Vagina (tissue), 2 donors: ENCODE measurements at places on chromosomes 7 and 10. TPM values are rescaled to one million over a fixed set of nuclear protein-coding genes. Genes with fewer than 3 reads are reported as not detected.

GPR15LG gene
- 98.0 TPM for total RNA-seq

DNA sequence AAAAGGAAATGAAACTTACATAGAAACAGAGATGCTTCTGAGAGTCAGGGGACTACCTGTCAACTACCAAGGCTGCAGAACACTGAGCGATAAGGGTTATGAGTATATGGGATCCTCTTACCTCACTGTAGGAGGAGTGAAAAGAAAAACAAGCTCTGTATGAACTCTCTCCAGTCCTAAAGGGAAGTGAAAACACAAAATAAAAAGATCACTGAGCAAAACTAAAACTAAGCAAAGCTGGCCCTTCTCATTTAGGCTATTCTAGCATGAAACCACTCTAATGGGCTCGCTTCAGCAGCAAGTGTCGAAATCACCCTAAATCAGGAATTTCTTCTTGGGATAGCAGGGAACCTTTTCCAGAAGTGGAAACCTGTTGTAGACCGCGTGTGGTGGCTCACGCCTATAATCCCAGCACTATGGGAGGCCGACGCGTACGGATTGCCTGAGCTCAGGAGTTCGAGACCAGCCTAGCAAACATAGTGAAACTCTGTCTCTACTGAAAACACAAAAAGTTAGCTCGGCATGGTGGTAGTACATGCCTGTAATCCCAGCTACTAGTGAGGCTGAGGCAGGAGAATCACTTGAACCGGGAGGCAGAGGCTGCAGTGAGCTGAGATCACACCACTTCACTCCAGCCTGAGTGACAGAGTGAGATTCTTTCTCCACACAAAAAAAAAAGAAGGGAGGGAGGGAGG is 27.0 kb downstream of the DCLRE1C start:
- H3K4me1 ChIP-seq, result no peaks in the 10 kb centered on the region
- no peaks in the 10 kb centered on the region for H3K36me3 ChIP-seq
- DNase-seq, result no peak
- no peak overlapping the region for H3K27ac ChIP-seq
- no peak overlapping the region for H3K4me3 ChIP-seq

DNA sequence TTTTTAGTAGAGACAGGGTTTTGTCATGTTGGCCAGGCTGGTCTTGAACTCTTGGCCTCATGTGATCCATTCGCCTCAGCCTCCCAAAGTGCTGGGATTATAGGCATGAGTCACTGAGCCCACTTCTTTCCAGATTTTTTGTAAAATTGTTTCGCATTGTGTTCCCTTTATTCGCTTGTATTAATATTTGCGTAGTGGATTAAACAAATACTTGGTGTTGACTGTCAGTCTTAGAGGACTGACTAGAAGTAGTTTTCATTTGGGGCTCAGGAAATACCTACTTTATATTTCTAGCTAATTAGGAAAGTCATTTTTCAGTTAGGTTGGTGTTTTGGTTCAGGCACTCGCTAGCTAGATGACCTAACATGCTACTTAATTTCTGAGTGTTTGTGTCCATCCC is 11.1 kb downstream of the WAC start:
- peaks cover 68% of the 10 kb centered on the region for H3K4me1 ChIP-seq
- no peaks in the 10 kb centered on the region for H3K27me3 ChIP-seq
- H3K27ac ChIP-seq, result no peak overlapping the region
- no peak for DNase-seq
- H3K4me3 ChIP-seq, result no peak overlapping the region

DNA sequence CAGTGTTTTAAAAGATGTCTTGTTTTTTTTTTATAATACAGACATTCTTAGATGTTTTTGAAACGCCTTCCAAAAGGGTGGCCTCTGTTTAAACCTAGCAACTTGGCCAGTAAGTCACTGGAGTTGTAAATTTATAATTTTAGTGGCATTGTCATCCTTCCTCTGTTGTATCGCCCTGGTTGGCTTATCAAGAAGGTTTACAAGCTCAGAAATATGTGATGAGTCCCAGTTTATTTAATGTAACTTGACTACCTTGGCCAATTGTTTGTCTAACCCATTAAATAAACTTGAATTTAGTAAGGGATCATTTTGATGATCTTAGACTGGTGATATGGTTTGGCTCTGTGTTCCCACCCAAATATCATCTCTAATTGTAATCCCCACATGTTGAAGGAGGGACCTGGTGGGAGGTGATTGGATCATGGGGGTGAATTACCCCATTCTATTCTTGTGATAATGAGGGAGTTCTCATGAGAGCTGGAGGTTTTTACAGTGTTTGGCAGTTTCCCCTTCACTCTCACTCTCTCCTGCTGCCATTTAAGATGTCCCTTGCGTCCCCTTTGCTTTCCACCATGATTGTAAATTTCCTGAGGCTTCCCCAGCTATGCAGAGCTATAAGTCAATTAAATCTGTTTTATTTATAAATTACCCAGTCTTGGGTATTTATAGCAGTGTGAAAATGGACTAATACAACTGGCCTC is 13.4 kb upstream of the NT5C3A start:
- H3K36me3 ChIP-seq, result no peaks in the 10 kb centered on the region
- no peak for DNase-seq
- H3K4me1 ChIP-seq, result no peaks in the 10 kb centered on the region
- H3K27ac ChIP-seq, result no peak overlapping the region

CYP2C19 gene
- total RNA-seq, result 6.1 TPM

- H3K27ac ChIP-seq, result no peak overlapping the region
- no peak overlapping the region for H3K4me3 ChIP-seq
- H3K27me3 ChIP-seq, result no peaks in the 10 kb centered on the region
- no peak for DNase-seq
- H3K4me1 ChIP-seq, result no peaks in the 10 kb centered on the region
Observed at GRCh38 chr7:50164559-50165170, 71.6 kb upstream of the ZPBP start.

DNA sequence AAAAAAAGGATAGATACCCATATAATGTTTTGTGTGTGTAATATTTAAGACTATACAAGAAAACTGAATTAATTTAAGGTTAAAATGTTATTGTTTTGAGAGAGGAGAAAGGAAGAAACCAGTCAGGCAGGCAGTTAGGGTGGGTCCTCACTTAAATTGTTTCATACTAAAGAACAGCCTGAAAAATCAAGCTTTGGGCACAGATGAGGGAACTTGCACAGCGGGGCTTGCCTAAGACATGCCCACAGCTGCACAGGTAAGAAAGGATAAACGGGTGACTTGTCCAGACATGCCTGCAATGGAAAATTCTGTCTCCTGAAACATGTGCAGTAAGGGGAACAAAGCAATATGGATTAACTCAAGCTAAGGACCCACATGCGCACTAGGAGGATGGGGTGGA is 158.4 kb downstream of the BBS9 start:
- no peaks in the 10 kb centered on the region for H3K36me3 ChIP-seq
- no peaks in the 10 kb centered on the region for H3K4me1 ChIP-seq
- no peak overlapping the region for H3K27ac ChIP-seq
- DNase-seq, result no peak
- no peak overlapping the region for H3K4me3 ChIP-seq

POU6F2 gene
- total RNA-seq, result not detected

- no peaks in the 10 kb centered on the region for H3K27me3 ChIP-seq
- no peak for DNase-seq
- H3K4me1 ChIP-seq, result no peaks in the 10 kb centered on the region
- H3K27ac ChIP-seq, result no peak overlapping the region
Observed at GRCh38 chr7:74430961-74431466, 22.7 kb upstream of the GTF2IRD1 start.

DNA sequence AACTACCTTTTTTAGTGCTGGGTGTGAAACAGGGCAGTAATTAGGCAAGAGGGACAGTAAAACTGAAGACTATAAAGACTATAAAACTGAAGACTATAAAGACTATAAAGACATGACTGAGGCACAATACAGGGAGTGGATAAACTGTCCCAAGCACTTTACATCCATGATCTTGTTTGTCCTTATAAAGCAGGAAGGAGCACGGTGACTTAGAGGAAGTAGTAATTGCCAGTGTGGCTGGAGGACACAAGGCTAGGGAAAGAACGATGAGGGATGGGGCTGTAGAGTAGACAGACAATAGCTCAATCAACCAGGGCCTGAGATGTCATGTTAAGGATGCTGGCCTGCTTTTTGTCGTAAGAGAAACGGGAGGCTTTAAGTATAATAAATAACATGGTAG is 26.0 kb downstream of the DNAJC12 start:
- no peak overlapping the region for H3K4me3 ChIP-seq
- peak overlapping the region; percentile 68 for H3K27ac ChIP-seq
- no peak for DNase-seq
- no peaks in the 10 kb centered on the region for H3K36me3 ChIP-seq
- no peaks in the 10 kb centered on the region for H3K4me1 ChIP-seq

GRCh38 chr10:130190055-130190736 is 54.0 kb downstream of the GLRX3 start:
- H3K36me3 ChIP-seq, result peaks cover 7% of the 10 kb centered on the region
- DNase-seq, result no peak
- peak overlapping the region; percentile 58 for H3K4me3 ChIP-seq
- no peaks in the 10 kb centered on the region for H3K27me3 ChIP-seq
- peaks cover 12% of the 10 kb centered on the region for H3K4me1 ChIP-seq
- no peak overlapping the region for H3K27ac ChIP-seq

GRCh38 chr7:158573310-158573709 is 14.3 kb downstream of the PTPRN2 start:
- DNase-seq, result no peak
- H3K27ac ChIP-seq, result no peak overlapping the region
- peaks cover 7% of the 10 kb centered on the region for H3K27me3 ChIP-seq

GRCh38 chr10:108166401-108166800 is 1001.9 kb upstream of the SORCS1 start:
- H3K27me3 ChIP-seq, result no peaks in the 10 kb centered on the region
- no peak overlapping the region for H3K4me3 ChIP-seq
- no peaks in the 10 kb centered on the region for H3K4me1 ChIP-seq
- H3K36me3 ChIP-seq, result no peaks in the 10 kb centered on the region
- DNase-seq, result no peak

ACSL5 gene
- 8.3 TPM for total RNA-seq

FAM221A gene
- 4.7 TPM for total RNA-seq

MKI67 gene
- 11.5 TPM for total RNA-seq

DNA sequence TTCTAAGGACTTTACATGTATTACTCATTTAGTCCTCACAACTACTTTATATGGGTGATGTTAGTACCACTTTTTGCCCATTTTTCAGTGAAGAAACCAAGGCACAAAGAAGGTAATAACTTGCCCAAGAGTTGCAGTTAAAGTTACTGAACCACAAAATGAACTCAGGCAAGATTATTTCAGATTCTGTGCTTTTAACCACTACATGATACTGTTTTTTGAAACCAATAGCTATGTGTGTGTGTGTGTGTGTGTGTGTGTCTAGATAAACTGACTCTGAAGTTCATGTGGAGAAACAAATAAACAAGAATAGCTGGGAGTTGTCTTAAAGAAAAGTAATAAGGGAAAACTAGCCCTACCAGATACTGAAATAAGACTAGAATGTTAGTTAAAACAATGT is 60.8 kb upstream of the OIT3 start:
- no peak overlapping the region for H3K4me3 ChIP-seq
- DNase-seq, result no peak
- H3K27ac ChIP-seq, result no peak overlapping the region

DNA sequence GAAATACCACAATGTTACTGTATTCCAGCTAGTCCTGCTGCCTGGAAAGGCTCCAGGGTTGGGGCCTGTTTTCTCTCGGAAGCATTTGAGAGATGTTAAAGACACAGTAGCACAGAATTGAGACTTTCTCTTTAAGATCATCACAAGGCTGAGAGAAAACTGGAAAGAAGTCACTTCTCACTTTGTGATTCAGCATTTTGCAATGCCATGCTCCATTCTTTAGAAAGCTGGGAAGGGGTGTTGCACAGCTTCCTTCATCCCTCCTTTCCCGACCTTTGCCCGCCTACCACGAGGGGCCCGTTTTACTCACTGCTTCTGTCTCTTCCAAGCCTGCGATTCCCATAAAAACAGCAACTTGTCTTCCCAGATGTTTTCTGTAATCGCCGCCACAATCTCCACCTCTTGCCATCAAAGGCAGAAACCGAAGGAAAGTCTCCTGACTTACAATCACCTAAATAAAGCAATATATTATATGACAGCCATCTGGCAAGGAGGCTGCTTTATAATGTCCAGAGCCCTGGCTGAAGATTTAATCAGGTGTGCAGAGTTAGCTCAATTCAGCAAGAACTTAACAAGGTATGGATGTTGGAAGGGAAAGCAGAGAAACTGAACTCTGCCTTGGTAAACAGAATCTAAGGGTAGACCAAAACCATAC is 18.9 kb downstream of the NOD1 start:
- no peak for DNase-seq
- H3K36me3 ChIP-seq, result peaks cover 23% of the 10 kb centered on the region
- peak overlapping the region; percentile 49 for H3K27ac ChIP-seq
- H3K4me3 ChIP-seq, result no peak overlapping the region
- peaks cover 17% of the 10 kb centered on the region for H3K4me1 ChIP-seq

- no peak for DNase-seq
- no peak overlapping the region for H3K27ac ChIP-seq
- no peaks in the 10 kb centered on the region for H3K27me3 ChIP-seq
- H3K4me3 ChIP-seq, result no peak overlapping the region
- peaks cover 8% of the 10 kb centered on the region for H3K36me3 ChIP-seq
Observed at GRCh38 chr7:135359615-135360014, 126.0 kb downstream of the STRA8 start.

DNA sequence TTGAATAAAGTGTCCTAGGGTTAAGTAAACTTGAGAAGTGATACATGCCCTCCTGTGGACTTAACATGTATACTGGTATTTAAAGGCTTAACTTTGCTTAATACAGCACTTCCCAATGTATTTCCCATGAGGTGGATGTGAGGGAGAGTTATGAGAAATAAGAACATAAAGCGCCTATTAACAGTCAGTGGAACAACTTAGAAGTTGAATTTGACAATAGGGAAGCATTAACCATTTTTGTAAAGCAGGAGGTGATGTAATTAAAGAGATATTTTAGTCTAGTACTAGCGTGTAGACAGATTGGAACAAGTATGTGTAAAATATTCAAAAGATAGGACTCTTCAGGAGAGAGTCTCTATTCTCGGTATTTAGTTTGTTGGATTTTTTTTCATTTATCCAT is 322.4 kb downstream of the GPR158 start:
- no peak overlapping the region for H3K27ac ChIP-seq
- H3K4me1 ChIP-seq, result no peaks in the 10 kb centered on the region
- H3K27me3 ChIP-seq, result no peaks in the 10 kb centered on the region

GRCh38 chr7:138854115-138854645 is 56.2 kb upstream of the ATP6V0A4 start:
- no peaks in the 10 kb centered on the region for H3K27me3 ChIP-seq
- no peak overlapping the region for H3K27ac ChIP-seq
- no peak overlapping the region for H3K4me3 ChIP-seq
- no peak for DNase-seq
- H3K36me3 ChIP-seq, result peaks cover 4% of the 10 kb centered on the region
- H3K4me1 ChIP-seq, result no peaks in the 10 kb centered on the region

DNA sequence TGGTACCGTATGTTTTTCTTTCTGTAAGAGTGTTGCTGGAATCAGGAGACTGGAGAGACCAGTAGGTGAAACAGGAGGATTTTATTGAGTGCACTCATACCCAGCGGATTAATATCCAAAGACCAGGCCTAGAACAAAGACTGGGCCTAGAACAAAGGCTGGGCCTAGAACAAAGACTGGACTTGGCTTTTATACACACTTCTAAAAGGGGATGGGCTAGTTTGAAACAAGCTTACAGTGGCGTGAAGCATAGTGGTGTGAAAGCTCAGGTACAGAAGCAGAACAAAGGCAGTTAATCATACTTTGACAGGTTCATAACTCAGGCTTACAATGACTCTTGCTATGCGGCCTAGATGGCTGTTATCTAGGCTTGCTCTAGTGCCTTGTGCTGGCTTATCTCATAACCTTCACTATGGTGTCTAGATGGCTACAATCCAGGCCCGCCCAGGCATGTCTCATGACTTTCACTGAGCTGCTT is 67.7 kb downstream of the TRIM24 start:
- no peak overlapping the region for H3K27ac ChIP-seq
- DNase-seq, result no peak
- H3K36me3 ChIP-seq, result no peaks in the 10 kb centered on the region
- no peaks in the 10 kb centered on the region for H3K4me1 ChIP-seq
- H3K4me3 ChIP-seq, result no peak overlapping the region
